ENCODE measurements at places on chromosomes 2 and 18. TPM values are rescaled to one million over a fixed set of nuclear protein-coding genes. Genes with fewer than 3 reads are reported as not detected.

The HSPD1 gene
- total RNA-seq, result 1,024 TPM

The LDLRAD4 gene
- total RNA-seq, result 6.2 TPM

The CYP27C1 gene
- total RNA-seq, result 2.9 TPM

The KLHL30 gene
- total RNA-seq, result 0.07 TPM

The PREB gene
- 56.7 TPM for total RNA-seq

The FSHR gene
- total RNA-seq, result not detected

The LIMS4 gene
- total RNA-seq, result 1.1 TPM

The PPP1R1C gene
- total RNA-seq, result 3.7 TPM

The SEMA4F gene
- 6.3 TPM for total RNA-seq

The CDC42EP3 gene
- total RNA-seq, result 21.2 TPM

The CCDC74B gene
- 3.4 TPM for total RNA-seq

DNA sequence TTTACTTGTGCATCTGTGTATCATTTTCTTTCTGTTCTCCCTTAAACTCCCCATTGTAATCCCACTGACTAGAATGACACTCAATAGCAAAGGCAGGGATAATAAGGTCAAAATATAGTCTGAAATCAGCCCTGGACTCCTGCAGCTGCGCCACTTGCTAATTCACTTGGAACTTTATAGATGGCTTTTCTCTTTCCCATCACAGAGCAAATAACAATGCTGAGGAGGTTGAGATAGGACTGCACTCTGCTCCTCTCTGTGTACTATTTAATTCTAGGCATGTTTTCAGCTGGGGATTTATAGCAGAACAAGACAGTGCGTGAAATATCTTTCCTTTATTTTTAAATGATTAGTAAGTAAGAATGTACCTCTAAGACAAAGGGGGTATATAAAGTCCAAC is 324.2 kb downstream of the LNPK start:
- H3K27me3 ChIP-seq, result no peaks in the 10 kb centered on the region
- DNase-seq, result no peak
- H3K27ac ChIP-seq, result no peak overlapping the region
- no peaks in the 10 kb centered on the region for H3K4me1 ChIP-seq
- H3K4me3 ChIP-seq, result no peak overlapping the region
- H3K36me3 ChIP-seq, result no peaks in the 10 kb centered on the region

- H3K27ac ChIP-seq, result no peak overlapping the region
- H3K36me3 ChIP-seq, result peaks cover 40% of the 10 kb centered on the region
These were observed 52.8 kb downstream of the EIF5B start for GRCh38 chr2:99389946-99390345.

GRCh38 chr18:48152549-48152948 is 222.1 kb upstream of the SMAD2 start:
- DNase-seq, result no peak
- H3K27ac ChIP-seq, result no peak overlapping the region
- peaks cover 20% of the 10 kb centered on the region for H3K27me3 ChIP-seq
- H3K4me3 ChIP-seq, result no peak overlapping the region
- no peaks in the 10 kb centered on the region for H3K36me3 ChIP-seq

DNA sequence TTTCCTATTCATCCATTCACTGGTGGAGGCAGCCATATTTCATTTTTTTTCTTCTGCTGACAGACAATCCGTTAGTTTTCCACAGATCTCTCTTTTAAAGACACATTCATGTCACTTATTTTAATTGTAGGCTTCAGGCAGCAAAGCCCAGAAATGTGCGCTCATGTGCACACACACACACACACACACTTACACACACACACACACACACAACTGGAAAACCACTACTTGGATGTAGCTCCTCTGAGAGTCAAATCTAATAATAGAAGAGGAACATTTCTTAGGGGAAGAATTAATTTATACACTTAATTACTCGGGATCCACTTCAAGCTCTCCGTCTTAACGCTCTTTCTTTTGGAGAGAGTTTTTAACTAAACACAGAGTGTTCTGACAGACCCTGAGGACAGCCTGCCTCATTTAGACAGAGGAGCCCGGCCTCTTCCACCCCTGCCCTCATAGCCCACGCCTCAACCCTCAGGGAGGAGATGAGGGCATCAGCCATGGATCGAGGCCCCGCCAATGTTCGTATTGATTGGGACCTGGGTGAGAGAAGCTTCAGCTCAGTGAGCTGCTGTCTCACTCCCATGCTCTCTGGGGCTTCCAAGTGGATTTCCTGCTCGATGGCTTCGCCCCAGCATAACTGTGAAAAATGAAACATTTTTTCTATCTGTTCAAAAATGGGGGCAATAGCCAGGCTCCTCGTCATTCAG is 261.4 kb upstream of the SKOR2 start:
- H3K4me1 ChIP-seq, result peaks cover 20% of the 10 kb centered on the region
- no peaks in the 10 kb centered on the region for H3K27me3 ChIP-seq
- H3K4me3 ChIP-seq, result no peak overlapping the region
- H3K27ac ChIP-seq, result no peak overlapping the region

DNA sequence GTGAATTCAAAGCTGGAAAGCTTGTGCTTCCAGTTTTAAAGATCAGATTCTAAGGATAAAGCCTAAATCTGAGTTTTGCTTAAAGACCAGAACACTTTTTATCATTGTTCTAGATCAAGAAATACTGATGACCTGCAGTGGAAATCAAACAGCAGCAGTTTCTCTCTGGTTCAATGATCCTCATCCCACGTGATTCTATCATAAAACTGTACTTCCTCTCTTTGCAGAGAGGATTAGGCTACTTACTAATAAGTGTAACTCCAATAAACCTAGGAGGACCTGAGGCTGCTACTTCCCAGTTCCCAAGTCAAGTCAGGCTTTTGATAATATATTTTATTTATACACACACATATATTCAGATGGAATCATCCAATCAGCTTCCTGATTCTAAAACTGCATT is 81.9 kb downstream of the TCF4 start:
- H3K36me3 ChIP-seq, result no peaks in the 10 kb centered on the region
- no peaks in the 10 kb centered on the region for H3K27me3 ChIP-seq
- no peak overlapping the region for H3K4me3 ChIP-seq
- DNase-seq, result no peak

DNA sequence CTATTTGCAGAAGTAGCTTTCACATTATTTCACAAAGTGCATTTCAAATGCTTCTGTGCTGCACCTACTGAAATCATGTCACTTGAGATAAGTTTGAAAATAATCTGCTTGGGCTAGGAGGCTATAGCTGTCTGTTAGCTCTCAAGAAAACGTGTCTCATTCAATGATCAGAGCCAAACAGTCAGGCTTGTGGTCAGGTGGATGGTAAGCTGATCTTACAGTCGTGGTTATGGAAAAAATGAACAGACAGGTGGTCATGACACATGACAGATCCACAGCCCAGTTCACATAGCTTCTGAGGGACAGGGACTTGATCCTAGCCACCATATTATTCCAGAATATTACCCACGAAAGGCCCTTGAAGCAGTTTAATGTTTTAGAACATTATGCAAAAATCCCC is 26.5 kb upstream of the RFX8 start:
- H3K36me3 ChIP-seq, result no peaks in the 10 kb centered on the region
- H3K4me3 ChIP-seq, result no peak overlapping the region
- no peaks in the 10 kb centered on the region for H3K4me1 ChIP-seq
- DNase-seq, result no peak
- H3K27ac ChIP-seq, result no peak overlapping the region

- H3K36me3 ChIP-seq, result no peaks in the 10 kb centered on the region
- no peak overlapping the region for H3K27ac ChIP-seq
- H3K4me1 ChIP-seq, result peaks cover 30% of the 10 kb centered on the region
- DNase-seq, result no peak
- peaks cover 49% of the 10 kb centered on the region for H3K27me3 ChIP-seq
These were observed 138.8 kb upstream of the CTAGE1 start for GRCh38 chr18:22556222-22557167.

GRCh38 chr2:8152392-8153257 is 529.2 kb upstream of the ID2 start:
- H3K27me3 ChIP-seq, result no peaks in the 10 kb centered on the region
- H3K4me3 ChIP-seq, result no peak overlapping the region
- H3K4me1 ChIP-seq, result peaks cover 10% of the 10 kb centered on the region
- H3K27ac ChIP-seq, result no peak overlapping the region
- no peak for DNase-seq

GRCh38 chr18:40929399-40929798 is 1025.6 kb upstream of the PIK3C3 start:
- H3K36me3 ChIP-seq, result no peaks in the 10 kb centered on the region
- no peaks in the 10 kb centered on the region for H3K27me3 ChIP-seq
- no peak overlapping the region for H3K4me3 ChIP-seq
- DNase-seq, result no peak
- H3K27ac ChIP-seq, result no peak overlapping the region

DNA sequence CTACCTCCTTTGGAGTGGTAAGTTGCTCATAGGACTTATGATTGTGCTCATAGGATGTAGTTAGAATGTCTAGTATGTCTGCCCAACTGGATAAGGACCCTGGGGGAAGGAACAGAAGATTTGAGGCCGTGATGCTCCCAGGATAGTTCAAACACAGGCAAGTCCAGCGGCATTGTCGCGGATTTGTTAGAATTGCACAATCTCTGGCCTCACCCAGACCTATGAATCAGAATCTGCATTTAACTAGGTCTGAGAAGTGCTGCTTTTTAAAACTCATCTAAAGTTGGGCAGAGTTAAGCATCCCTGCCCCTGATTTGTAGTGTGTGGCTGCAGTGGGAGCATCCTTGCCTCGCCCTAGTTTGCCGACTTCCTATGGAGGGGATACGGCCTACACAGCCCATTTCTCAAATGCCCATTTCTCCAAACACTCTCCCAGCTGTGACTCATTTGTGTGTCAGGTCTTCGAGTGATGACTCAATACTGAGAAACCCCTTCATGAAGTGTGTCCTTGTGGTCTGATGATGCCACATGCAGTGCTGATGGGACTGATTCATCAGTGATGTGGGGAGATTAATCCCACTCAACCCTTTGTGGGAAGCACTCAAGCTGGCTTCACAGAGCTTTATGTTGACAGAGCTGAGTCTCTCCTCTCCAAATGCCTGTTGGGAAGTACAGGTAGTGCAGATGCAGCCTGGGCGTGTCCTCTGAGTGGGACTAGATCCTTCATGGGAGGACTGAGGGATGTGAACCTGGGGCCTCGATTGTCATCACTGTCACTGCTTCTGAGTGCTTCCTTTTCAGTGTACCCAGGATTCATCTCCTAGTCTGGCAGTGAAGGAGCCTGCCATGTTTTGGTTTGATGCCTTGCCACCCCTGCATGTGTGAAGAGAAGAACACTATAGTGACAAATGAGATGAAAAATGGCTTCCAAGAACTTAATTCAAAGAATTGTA is 18.7 kb downstream of the SMIM21 start:
- DNase-seq, result no peak
- H3K27me3 ChIP-seq, result peaks cover 22% of the 10 kb centered on the region
- no peak overlapping the region for H3K27ac ChIP-seq

DNA sequence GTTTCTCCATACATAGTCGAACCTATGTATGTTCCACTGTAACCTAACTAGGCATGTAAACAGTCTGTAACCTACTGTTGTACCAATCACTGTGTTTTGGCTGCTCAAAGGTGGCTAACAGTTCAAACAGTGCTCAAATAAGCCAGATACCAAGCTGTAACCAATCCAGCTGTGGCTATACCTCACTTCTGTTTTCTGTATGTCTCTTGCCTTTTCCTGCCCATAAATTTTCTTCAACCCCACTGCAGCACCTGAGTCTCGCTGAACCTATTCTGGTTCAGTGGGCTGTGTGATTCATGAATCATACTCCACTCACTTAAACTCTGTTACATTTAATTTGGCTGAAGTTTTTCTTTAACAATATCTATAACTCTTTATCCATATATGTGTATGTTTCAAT is 340.7 kb downstream of the LPIN1 start:
- DNase-seq, result no peak
- no peak overlapping the region for H3K4me3 ChIP-seq
- H3K27me3 ChIP-seq, result no peaks in the 10 kb centered on the region
- no peak overlapping the region for H3K27ac ChIP-seq

- H3K36me3 ChIP-seq, result no peaks in the 10 kb centered on the region
- no peak overlapping the region for H3K4me3 ChIP-seq
These were observed 451.1 kb upstream of the NETO1 start for GRCh38 chr18:73318739-73319479.

- no peaks in the 10 kb centered on the region for H3K4me1 ChIP-seq
- DNase-seq, result no peak
- H3K27me3 ChIP-seq, result no peaks in the 10 kb centered on the region
- H3K4me3 ChIP-seq, result no peak overlapping the region
These were observed 57.6 kb downstream of the ITGB6 start for GRCh38 chr2:160142472-160142871.

DNA sequence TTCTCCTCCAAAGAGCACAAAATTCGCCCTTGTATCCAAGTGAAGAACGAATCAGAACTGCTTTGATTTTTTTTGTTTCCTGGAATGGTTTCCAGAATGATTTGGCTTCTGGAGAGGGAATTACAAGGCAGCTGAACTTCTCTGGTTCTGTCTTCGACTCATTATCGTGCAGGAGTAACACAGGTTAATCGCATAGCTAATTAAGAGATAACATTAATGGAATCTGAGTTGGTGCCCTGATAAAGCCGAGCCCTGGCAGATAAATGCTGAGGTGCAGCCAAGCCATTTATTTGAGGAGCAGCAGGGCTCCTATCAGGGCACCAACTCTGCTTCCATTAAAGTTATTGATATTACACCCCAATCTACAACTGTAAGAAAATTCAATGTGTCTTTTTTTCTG is 433.7 kb downstream of the ZNF521 start:
- no peaks in the 10 kb centered on the region for H3K36me3 ChIP-seq
- no peak overlapping the region for H3K4me3 ChIP-seq
- peaks cover 12% of the 10 kb centered on the region for H3K27me3 ChIP-seq
- DNase-seq, result no peak

GRCh38 chr2:98381494-98381893 is 35.2 kb downstream of the CNGA3 start:
- peaks cover 24% of the 10 kb centered on the region for H3K4me1 ChIP-seq
- H3K4me3 ChIP-seq, result no peak overlapping the region
- peaks cover 11% of the 10 kb centered on the region for H3K27me3 ChIP-seq
- no peak overlapping the region for H3K27ac ChIP-seq
- no peak for DNase-seq

Data from WTC11 (cell line).